Thoracic aorta (tissue), 2 donors: ENCODE measurements at places on chromosomes 2 and 18. TPM values are rescaled to one million over a fixed set of nuclear protein-coding genes. Genes with fewer than 3 reads are reported as not detected.

DNA sequence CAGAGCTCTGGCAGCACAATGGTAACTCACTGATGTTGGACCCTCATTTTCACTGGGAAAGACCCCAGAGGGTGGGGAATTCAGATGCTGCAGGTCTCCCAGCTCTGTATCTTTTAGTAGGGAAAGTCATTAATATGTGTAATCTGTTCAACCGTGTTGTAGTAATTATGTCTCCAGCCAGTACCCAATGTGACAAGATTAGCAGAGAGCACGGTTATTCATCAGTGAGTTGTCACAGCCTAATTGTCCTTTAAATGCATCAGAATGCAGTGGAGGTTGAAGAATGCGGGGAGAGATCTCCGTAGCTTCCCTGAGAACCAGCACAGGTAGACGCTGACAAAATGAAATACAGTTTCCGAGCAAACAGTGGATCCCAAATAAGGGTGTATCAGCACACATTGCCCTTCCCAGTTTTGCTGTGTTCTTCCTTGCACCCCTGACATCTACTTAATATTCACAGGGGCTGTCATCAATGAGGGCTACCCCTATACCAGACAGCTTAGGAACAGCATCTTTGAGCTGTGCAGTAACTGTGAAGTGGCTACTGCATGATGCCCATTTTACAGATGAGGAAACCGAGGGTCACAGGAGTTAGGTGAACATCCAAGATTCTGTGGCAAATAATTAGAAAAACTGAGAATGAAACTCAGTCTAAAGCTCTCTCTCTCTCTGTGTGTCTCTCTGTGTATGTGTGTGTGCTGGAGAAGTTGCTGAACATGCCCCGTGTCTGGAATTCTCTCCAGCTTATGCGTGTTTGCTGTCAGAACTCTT is 430.4 kb upstream of the HS6ST1 start:
- DNase-seq = no peak

GRCh38 chr2:121472470-121472993 is 58.1 kb upstream of the RNU4ATAC start:
- no peak for DNase-seq

POTEC gene
- total RNA-seq = not detected

MDH1B gene
- total RNA-seq = 1.4 TPM
